ENCODE measurements at places on chromosomes 3 and 15. TPM values are rescaled to one million over a fixed set of nuclear protein-coding genes. Genes with fewer than 3 reads are reported as not detected.

CA12 gene
- 125 TPM for polyA plus RNA-seq

CEP97 gene
- polyA plus RNA-seq, result 14.4 TPM

KIF15 gene
- 24.2 TPM for polyA plus RNA-seq

RLBP1 gene
- polyA plus RNA-seq, result not detected

DNA sequence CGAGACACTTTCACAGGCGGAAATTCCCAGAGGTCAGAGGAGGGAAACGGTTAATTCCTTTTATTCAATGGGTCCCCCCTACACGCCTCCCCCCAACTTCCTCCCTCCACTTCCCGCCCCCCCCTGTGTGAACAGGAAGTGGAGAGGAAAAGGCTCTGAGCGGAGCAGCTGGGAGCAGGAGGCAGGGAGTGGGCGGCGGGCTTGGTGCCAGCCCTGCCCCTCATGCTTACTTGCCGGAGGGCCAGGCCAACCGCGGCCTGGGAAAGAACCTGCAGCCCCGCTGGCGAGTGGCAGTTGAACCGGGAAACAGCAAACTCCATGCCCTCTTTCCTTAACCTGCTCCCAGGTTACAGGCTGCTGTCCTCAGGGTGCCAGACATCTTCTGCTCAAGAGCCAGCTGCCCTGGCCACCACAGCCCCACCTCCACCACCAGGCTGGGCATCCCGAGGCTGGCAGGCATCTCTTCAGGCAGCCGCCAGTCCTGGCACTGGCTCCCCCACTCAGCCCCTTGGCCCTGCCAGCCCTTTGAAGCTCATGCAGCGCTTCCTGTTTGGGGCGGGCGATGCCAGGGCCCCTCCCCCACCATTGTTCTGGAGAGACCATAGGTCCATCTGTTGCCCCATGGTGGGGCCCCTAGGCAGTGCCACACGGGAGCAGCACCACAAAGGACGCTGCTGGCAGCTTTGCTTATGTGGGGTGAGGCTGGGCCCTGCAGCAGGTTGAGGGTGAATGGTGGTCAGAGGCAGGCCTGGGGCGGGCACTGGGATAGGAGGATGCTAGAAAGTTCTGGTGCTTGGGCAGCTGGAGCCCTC is 12.9 kb downstream of the VPS18 start:
- no peak for DNase-seq

- no peak for DNase-seq
These were observed 169.1 kb downstream of the VPS8 start for GRCh38 chr3:184981071-184981470.

DNA sequence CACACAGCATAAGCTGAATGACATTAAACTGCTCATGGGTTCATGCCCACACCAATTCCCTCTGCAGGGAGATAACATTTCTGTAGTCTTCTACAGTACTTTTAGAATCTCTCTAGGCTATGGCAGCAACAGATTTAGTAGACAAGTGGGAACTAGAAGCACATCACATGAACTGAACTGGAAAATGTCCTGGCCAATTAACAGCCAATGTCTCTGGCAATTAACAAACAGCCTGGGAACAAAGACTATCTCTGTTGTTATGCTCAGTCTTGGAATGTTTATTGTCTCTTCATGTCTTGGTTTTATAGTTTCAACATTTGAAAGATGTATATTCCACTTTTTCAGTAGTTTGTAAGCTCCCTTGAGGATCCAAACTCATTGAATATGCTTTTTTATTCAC is 523.2 kb upstream of the NAALADL2 start:
- DNase-seq, result no peak

- no peak for DNase-seq
These were observed 61.8 kb downstream of the GLDN start for GRCh38 chr15:51403072-51403878.

DNA sequence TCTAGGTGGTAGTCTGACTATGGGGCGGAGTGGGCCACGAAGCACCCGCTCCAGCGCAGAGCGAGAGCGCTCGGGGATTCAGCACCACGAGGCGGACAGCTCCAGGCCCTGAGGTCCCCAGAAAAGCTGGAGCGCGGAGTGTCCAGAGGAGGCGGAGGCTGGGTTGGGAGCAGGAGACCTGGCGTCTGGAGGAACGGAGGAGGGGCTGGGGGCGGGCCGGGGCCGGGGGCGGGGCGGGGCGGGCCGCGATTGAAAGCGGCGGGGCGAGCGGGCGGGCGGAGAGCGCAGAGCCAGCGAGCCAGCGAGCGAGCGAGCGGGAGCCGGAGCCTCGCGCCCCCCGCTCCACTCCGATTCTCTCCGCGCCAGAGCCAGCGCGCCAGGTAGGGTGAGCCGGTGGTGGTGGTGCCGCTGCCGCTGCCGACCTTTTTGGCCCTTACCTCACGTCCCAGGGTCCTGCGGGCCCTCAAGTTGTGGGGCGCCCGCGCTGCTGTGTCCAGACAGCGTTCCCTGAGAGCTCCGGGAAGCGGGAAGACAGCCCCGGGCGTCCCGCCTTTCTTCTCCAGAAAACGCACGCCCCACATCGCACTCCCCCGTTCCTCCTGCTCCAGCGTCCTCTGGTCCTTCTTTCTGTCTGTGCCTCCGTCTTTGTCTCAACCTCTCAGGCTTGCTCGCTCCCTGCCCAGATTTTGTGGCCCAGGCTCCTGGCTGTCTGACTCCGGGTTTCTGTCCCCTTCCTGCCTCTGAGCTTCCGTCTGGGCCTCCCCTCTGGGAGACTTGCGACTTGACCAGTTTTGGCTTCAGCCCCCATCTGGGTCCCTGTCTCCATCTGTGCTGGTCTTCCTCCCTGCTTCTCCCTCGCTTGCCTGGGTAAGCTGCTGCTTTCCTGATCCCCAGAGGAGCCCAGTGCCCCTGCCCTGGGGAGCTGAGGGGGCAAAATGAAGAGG is at the start of gene GRM2:
Gene GRM2, plus strand, starts transcription at position 281 of the 944 bp plus-strand sequence. CDS start 1,916 bp downstream, outside the sequence.
- peak; percentile 76 for DNase-seq

- no peak for DNase-seq
These were observed 65.7 kb downstream of the OCA2 start for GRCh38 chr15:28033443-28033842.

DNA sequence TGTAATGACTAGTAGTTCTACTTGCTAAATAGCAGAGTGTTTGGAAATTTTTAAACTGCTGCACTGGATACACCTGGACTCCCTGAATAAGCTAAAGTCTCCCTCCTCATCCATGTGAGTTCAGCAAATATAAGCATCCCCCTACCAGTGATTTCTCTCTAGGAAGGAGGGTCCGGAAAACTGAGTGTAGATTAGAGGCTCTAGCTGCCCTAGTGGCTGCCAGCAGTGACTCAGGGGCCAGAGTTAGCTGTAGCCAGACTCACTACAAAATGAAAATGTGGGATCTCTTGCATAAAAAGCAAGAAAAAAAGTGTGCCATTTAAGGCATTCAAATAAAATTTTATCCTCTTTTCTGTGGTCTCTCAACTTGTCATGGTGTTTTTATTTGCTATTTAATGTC is 485.0 kb upstream of the ATP11B start:
- no peak for DNase-seq

DNA sequence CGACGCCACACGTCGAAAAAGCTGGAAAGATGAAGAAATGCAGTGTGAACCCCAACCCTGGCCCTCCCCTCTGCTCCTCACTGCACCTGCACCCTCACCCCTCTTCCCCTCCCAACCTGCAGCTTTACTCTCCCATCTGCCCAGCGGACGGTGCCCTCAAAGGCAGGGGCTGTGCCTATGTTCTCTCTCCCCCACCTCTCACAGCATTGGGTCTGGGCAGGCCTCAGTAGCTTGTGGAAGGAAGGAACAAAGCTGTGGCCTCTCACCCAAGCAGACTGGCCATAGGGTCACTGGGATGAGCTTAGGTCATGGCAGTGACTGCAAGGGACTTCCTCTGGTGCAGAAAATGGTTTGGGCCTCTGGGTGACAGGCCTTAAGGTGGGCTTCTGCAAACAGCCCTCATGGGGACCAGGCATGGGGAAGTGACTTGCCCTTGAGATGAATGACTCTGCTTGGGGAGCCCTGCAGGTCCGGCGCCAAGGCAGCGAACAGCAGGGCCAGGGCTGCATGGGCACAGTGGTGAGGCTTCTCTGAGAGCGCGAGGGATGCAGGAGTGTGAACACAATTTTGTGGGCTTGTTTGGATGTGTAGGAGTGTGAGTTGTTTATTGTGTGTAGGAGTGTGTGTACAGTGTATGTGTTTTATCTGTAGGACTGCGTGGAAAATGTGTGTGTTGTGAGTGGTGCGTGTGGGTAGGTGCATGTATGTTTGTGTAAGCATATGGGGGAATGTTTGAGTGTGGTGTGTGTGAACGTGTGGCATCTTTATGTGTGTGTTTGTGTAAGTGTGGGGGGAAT is 29.2 kb downstream of the SRPRB start:
- DNase-seq, result no peak

DNA sequence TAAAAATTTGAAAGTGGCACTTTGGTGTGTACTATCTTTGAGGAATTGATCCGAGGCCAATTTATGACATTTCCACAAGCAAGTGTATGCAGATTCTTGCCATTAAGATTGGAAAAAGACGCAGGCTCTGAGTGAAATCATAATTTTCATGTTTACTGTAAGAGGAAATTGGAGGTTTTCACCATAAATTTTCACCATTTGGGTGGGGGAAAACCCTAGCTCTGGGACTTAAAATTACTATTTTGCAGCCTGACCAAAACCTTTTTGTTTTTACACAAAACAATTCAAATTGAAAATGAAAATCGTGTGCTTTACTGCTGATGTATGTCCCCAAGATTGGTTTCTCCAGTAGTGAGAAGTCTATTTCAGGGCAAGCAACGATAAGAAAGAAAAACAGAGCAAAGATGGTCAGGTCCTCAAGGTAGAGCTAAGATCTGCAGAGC is 282.6 kb downstream of the FOXP1 start:
- no peak for DNase-seq

DNA sequence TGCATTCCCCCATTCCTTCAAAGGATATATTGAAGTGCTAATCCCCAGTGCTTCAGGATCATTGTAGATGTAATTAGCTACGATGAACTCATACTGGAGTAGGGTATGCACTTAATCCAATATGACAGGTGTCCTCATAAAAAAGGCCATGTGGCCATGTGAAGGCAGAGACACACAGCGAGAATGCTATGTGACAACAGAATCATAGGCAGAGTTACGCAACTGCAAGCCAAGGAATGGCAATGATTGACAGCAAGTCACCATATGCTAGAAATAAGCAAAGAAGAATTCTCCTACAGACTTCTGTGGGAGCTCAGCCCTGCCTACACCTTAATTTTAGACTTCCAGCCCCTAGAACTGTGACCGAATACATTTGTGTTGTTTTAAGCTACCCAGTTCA is 875.6 kb upstream of the ROBO1 start:
- DNase-seq, result no peak

GRCh38 chr15:88100181-88100580 is 156.4 kb downstream of the NTRK3 start:
- no peak for DNase-seq

- DNase-seq, result no peak
These were observed 650 bp downstream of the PYGO1 start for GRCh38 chr15:55587321-55588069.

DNA sequence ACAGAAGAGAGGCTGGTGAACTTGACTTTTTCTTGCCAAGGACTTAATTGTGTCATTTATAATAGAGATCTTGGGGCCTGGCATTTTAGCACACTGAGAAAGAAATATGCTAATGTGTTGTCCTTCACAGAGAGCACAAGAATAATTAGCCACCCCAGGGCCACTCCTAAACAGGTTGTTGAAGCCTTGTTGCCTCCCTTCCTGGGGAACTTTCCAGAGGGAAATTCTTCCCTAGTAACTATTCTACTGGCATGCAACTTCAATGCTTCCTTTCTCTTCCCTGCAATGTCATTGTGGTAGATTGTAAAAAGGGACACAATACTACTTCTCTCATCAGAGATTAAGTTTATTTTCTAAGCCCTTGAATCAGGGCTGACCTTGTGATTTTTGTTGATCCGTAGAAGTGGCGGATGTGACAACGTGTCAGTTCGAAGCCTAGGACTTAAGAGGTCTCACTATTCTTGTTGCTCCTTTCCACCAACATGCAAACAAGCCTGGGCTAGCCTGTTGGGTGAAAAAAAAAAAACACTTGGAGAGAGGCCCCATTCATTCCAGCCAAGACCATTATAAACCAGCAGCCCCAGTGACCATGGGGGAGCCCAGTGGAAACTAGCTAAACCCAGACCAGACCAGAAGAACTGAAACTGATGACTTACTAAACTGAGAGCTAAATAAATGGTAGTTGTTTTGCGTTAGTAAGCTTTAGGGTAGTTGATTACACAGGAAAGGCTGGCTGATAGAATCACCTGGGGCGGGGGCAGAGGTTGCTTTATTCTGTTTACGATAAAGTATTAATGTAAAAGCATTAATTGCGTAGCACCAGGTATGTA is 287.2 kb downstream of the SHQ1 start:
- no peak for DNase-seq

- no peak for DNase-seq
These were observed 20.9 kb downstream of the RAD54L2 start for GRCh38 chr3:51559411-51559888.

- no peak for DNase-seq
These were observed at the start of gene CYP1A1 for GRCh38 chr15:74725225-74725774. TSS of gene CYP1A1 (minus strand) at chr15:74725528. CDS start at chr15:74723097, 2,431 bp downstream.

DNA sequence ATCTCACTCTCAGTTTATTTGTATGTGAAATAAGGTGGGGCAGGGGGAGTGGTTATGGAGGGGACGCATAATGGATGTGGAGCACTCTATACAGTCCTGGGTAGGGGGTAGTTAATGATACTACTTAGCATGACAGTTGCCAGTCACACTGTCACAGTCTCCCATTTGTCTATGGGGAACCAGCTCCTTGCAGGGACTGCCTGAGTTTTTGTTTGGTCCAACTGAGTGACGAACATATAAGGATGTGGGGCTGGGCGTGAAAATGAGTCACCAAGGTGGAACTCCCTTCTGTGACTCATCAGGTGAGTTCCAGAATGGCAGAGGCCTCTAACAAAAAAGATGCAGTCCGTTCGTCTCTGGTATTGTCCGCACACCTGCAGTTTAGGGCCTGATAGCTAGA is 235.3 kb upstream of the ST8SIA2 start:
- no peak for DNase-seq

GRCh38 chr15:35736150-35736549 is 190.2 kb upstream of the DPH6 start:
- no peak for DNase-seq

GRCh38 chr15:37058316-37058985 is 41.9 kb downstream of the MEIS2 start:
- DNase-seq, result no peak

GRCh38 chr3:74613060-74613459 is 1.4 kb downstream of the CNTN3 start:
- DNase-seq, result no peak

DNA sequence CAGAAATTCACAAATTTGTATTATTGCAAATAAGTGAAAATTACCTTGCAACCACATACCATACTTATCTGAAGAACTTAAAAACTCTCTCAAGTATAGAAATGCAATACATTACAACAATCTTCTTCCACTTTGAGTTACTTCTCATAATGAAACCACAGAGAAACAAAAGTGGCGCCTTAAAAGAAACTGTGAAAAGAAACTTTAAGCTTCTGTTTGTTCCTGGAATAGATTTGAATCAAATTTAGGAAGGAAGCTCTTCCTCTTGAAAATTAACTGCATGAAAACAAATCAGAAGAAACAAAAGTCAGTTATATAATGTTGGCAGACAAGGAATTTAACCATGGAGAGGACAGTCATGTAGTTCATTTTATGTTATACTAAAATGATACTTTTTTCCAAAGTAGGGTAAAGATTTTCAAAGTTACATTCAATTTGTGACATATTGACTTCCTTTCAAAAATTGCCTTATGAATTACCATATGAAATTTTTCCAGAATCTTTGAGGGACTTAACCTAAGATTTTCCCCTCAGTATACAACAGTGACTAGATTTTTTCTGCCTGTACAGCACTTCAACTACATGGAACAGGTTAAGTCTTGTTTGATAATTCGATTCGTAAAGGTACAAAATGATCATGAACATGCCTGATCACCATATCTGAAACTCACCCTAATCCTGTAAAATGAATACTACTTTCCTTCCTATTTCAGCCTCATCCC is 57.6 kb upstream of the TNFSF10 start:
- no peak for DNase-seq

Measured in left renal cortex interstitium (tissue), 4 donors.